Subcutaneous preadipocyte (primary cell): ENCODE measurements at places on chromosomes 2 and 18. TPM values are rescaled to one million over a fixed set of nuclear protein-coding genes. Genes with fewer than 3 reads are reported as not detected.

PIEZO2 gene
- under 0.01 TPM in 1 of 2 replicates, not detected in the other for total RNA-seq

PROKR1 gene
- under 0.01 TPM in 1 of 2 replicates, not detected in the other for total RNA-seq

CYP27A1 gene
- total RNA-seq = 0.98 and 3.7 TPM in 2 replicates

ANKMY1 gene
- 11.0 and 11.1 TPM in 2 replicates for total RNA-seq

CRYBA2 gene
- total RNA-seq = not detected in 2 replicates

SERPINB2 gene
- total RNA-seq = 1.8 and 3.5 TPM in 2 replicates

PNPT1 gene
- total RNA-seq = 26.8 and 34.4 TPM in 2 replicates
